ENCODE measurements at places on chromosomes 1 and 21.

DNA sequence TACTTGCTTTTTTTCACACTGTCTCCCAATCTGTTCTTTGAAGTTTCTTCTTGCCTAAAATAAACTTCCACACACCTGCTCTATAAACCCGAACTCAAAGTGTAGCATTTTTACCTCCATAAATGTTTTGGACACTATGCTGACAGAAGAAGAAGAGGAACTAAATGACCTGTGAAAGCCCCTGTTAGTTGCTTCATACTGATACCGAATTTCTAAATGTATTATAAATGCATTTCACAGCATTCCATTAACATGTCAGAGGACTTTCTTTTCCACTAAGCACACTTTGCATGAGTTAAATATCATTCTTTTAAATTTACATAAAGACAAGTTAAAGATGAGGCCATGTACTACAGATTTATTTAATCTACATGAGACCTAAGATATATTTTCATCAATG lies 281.0 kb downstream of the SMYD3 start:
- no peak for DNase-seq

DNA sequence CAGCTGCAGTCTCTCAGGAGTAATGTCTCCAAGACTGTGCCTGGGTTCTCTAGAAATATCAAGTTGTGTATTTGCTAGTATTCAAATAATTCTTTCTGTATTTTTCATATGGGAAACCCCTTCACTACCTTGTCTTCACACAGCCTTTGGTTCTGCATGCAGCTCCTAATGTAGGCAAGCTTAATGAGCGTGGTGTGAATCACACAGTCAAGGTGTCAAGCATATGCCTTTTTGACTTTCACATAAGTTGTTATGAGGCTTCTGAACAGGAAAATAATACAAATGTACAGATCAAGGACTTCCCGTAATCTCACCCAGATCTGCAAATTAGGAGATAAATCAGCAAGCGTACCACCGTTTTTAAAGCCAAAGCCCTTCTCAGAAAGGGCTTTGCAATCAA lies at the start of gene FCRL3:
Gene FCRL3, minus strand, starts transcription at position 38 of the 400 bp plus-strand sequence. CDS start 280 bp downstream, outside the sequence.
- no peak for DNase-seq

DNA sequence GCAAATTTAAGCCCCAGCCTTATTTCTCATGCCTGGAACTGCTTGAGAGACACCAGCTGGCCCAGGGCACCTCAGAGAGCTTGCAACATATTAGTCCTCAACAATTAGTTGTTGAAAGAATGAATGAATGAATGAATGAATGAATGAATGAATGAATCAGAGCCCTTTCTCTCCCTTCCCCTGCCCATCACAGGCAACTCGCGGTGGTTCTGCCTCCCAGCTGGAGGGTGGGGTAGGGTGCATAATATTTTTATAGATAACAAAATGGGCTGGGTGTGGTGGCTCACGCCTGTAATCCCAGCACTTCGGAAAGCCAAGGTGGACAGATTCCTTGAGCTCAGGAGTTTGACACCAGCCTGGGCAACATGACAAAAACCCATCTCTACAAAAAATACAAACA lies 110.1 kb downstream of the CCDC185 start:
- DNase-seq = no peak

GRCh38 chr1:94886361-94886760 lies 40.5 kb downstream of the CNN3 start:
- DNase-seq = no peak

DNA sequence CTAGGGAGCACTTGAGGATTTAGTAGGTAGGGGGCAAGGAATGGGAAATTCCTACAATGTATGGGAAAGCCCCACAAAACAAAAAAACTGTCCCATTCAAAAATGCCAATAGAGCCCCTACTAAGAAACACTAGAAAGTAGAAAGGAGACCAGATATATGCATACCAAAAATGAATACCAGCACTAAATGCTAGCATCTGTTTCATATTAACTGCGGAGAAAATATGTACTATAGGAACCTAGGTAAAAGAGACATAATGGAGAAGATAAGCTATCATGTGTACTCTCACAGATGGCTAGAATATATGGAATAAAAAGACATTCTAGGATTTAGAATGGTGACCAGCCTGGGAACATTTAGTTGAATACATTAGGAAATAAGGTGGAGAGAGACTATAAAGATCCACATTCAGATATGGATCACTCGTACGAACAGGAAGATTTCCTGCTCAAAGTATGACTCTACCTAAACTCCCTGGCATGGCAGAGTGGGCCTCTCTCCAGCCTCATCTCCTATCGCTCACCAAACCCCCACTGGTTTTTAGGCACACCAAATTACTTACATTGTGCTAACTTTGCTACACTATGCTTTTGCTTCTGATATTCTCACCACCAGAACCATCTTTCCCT lies 18.3 kb downstream of the ZNHIT6 start:
- DNase-seq = no peak

GRCh38 chr1:17684810-17685209 lies 70.3 kb upstream of the ACTL8 start:
- no peak for DNase-seq

GRCh38 chr1:193674292-193674944 lies 488.0 kb upstream of the B3GALT2 start:
- no peak for DNase-seq

DNA sequence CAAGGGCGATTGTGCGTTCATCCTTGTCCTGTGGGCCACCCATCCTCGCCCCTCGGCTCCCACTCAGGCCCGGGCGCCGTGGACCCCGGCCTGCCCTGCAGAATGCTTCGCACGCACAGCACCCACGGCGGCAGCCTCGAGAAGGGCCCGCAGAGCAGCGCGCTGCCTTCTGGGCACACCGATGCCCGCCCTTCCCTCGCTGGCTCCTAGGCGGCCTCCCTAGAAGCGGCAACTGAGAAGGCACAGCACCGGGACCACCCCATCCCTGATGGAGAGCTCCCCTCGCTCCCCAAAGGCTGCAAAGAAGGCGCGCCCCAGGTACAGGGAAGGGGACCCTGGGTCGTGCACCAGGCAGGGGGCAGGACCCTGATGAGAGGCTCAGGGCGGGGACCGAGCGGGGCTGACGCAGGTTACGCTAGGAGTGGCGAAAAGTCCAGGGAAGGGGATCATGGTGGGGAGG lies 971 bp downstream of the CAPZB start:
- no peak for DNase-seq

DNA sequence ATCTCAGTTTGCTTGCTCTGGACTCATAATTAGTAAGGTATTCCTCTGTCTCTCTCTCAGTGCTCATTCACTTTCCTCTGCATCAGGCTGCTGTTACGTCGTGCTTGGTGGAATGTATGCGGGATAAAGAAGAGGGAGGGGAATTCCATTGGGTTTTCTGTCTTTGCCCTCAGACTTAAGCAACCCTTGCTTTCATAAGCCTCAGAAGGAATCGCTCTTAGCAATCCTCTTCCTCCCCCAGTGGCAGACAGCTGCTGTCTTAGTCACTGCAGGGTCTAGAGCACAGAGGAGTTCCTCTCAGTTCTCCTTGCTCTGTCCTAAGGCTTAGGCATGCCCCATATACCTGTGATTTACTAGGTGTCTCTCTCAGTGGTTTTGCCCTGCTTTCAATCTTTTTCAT lies 19.1 kb upstream of the NTMT2 start:
- no peak for DNase-seq

GRCh38 chr1:155296661-155297060 lies 4.6 kb downstream of the PKLR start:
- no peak for DNase-seq

GRCh38 chr1:33275195-33275594 lies 18.9 kb downstream of the ZNF362 start:
- DNase-seq = no peak

- no peak for DNase-seq
Observed at GRCh38 chr21:26777166-26777565, 68.0 kb downstream of the ADAMTS1 start.

DNA sequence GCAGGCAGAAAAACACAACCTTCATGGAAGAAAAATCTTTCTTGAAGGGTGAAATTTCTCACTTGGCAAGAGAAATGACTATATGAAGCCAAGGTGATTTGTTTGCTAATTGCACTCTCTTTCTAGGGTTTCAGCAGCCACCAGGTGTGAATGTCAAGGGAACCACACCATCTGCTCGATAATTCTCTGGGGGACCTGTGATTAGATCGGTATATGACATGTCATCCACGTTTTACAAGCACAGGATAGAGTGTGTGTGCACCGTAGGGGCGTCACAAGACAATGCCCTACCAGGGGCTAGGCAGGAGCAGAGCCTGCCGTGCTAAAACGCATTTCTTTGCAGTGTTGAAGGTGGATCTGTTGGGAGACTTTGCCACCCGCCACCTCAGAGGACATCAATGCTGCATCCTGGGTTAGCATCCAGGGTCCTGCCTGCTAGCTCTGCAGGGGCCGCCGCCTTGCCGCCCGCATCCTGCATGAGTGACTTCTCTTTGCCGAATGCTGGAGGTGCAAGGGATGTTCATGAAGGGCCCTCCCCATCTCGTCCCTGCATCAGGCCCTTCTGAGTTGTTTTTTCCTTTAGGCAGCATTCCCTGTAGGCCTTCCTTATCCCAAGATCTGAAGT lies 37.8 kb upstream of the CCSAP start:
- no peak for DNase-seq

GRCh38 chr1:212489284-212489859 lies 56.7 kb downstream of the NENF start:
- DNase-seq = no peak

DNA sequence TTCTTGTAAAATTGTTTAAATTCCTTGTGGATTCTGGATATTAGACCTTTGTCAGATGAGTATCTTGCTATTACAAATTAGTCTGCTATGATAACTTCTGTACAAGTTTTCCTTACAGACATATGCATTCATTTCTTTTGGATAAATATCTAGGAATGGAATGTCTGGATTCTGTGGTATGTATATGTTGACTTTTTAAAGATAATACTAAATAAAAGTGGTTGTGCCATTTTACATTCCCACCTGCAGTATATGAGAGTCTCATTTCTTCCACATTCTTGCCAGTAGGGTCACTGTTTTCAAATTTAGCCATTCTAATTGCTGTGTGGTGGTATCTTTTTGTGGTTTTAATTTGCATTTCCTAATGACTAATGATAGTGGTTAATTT lies 53.9 kb downstream of the SYDE2 start:
- no peak for DNase-seq

DNA sequence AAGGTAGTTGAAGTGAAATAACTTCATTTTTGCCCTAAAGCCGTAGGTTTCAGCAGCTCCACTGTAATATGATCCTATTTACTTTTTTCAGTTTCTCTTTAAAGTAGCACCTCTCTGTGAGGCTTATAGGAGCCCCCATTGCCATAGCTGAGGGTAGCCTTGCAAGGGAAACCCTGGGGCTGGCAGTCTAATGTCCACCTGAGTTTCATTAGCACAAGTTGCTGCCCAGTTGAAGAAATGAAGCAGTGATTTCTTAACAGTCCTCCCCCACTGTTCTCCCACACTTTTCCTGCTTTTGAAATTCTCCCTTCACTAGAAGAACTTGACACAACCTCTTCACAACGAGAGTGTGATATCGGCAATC lies 1.5 kb downstream of the HMCN1 start:
- no peak for DNase-seq

- DNase-seq = no peak
Observed at GRCh38 chr1:153816283-153816889, 41.2 kb downstream of the SLC27A3 start.

GRCh38 chr1:191857600-191857999 lies 300.7 kb upstream of the RGS18 start:
- no peak for DNase-seq

- DNase-seq = peak; percentile 30
Observed at GRCh38 chr1:111334169-111334568, 43.5 kb downstream of the CHIA start.

- DNase-seq = no peak
Observed at GRCh38 chr1:243465081-243465480, 209.2 kb downstream of the SDCCAG8 start.

DNA sequence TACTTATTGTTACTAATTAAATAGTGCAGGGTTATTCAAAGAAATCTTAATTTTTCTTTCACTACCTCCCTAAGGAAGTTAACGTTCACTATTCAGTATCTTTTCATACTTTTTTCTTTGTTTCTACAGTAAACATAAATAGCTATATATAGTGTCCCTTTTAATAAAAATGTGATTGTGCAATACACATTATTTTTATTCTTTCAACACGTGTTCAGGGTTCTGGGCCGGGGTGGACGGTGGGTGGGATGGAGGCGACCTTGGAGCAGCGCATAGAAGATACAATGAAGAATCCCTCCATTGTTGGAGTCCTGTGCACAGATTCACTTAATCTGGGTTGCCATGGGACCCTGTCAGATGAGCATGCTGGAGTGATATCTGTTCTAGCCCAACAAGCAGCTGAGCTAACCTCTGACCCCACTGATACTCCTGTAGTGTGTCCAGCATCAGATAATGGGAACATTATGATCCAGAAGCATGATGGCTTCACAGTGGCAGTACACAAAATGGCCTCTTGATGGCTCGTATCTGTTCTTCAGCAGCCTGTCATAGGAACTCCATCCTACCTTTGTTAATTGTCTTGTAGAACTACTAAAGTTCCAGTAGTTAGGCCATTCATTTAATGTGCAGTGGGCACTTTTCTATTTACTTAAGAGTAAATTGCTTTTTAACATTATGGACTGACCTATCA lies 155.9 kb upstream of the L1TD1 start:
- DNase-seq = no peak

Data from stimulated activated CD4-positive, alpha-beta T cell treated with anti-CD3 and anti-CD28 coated beads, Interleukin-1b, Interleukin-23, amount 100 ng/mL, for 1 hour (primary cell).